ENCODE measurements at places on chromosomes 3 and 15.
A peak's percentile ranks its signal among the peaks of the same experiment; 100 is the strongest.

GRCh38 chr3:47162697-47163168 lies 1.2 kb downstream of the SETD2 start:
- DNase-seq: peak; percentile 26

DNA sequence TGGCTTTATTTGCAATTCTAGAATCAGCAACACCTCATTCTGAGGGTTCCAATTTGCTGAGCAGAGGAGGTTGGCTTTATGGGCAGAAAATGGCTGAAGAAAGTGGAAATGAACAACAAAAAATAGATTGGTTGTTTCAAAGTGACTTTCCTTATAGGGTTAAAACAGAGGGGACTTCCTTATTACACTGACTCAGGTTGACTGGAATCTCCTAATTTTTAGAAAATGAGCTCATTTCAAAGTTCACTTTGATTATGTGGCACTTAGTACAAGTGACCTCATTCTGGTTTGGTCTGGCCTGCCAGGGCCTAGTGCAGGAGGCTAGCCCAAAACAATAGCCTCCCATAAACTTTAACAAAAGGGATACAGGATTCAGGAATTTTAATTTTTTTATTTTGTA lies 41.4 kb downstream of the NFKBIZ start:
- no peak for DNase-seq

- DNase-seq: no peak
Measured at GRCh38 chr3:181454451-181455027, 257.2 kb upstream of the SOX2 start.

- DNase-seq: no peak
Measured at GRCh38 chr3:43348852-43349574, 62.7 kb downstream of the SNRK start.

DNA sequence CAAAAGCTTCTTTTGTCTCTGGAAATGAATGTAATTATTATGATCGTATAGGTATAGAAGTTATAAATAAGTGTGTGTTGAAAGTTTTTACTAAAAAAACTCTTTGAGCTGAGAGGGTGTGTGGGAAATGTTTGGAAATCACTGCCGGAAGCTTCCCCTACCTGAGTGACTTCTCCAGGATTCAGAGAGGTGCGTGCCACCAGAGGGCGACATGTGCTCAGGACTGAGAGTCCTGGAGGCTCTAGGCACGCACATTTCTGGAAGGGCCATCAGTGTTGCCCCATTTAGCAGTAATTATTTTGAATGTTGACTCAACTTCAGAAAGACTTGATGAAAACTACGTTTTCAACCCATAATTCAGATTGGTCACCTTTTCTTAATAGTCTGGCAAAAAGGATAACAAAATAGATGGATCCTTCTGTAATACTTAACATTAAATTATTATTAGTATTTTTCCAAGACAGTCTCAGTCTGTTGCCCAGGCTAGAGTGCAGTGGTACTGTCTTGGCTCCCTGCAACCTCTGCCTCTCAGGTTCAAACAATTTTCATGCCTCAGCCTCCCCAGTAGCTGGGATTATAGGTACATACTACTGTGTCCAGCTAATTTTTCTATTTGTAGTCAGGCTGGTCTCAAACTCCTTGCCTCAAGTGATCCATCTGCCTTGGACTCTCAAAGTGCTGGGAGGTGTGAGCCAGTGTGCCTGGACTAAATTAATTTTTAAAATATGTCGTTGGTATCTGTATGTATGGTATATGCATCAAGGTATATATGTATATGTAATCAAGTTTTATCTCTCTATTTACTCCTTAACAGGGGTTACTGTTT lies 34.5 kb downstream of the GPR171 start:
- DNase-seq: peak; percentile 59

- no peak for DNase-seq
Measured at GRCh38 chr3:149535333-149535685, 60.8 kb downstream of the TM4SF4 start.

DNA sequence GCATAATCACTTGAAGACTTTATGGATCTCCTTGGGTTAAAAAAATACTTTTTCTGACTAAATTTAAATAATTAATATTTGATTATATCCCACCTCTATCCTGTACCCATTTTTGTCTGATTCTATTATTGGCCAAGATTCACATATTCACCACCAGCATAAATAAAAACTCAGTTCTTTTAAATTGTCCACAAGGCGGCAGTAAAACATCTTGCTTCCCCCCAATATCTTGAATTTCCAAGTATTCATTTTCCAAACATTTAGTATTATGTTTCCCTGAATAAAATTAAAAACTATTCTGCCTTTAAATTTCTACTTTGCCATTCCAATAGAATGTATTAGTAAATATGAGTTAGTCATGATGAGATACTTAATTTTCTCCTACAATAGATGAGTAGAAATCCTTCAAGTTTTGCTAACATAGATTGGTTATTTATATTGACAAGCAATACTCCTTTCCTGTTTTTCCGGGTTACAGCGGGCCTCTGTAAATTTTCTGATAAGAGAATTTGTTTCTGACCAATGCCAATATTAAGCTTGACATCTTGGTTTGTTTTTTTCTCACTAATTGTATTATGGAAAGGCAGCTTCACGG lies 218.7 kb upstream of the MDFIC2 start:
- DNase-seq: peak; percentile 27

GRCh38 chr15:51379390-51379789 lies 37.9 kb downstream of the GLDN start:
- DNase-seq: no peak

GRCh38 chr15:96038131-96038530 lies 292.4 kb upstream of the NR2F2 start:
- no peak for DNase-seq

DNA sequence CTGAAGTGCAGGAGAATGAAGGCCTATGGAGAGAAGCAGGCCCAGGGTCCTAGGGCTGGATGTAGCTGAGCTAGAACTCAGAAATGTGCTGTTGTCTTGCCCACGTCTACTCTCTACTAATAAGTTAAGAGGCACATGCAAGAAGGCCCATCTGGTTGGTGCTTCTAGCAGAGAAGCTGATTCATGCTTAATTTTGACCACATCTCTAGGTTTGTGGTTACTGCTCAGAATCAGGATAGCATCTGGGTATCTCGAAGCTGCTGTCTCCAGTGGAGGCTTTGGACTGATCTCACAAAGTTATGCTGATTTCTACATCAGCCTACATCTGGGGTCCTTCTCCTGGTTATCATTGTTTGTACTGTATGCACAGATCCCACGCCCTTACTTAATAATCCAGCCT lies 87.3 kb downstream of the CACNA1D start:
- DNase-seq: no peak

GRCh38 chr3:130748467-130748861 lies 1.8 kb upstream of the PIK3R4 start:
- peak; percentile 39 for DNase-seq

DNA sequence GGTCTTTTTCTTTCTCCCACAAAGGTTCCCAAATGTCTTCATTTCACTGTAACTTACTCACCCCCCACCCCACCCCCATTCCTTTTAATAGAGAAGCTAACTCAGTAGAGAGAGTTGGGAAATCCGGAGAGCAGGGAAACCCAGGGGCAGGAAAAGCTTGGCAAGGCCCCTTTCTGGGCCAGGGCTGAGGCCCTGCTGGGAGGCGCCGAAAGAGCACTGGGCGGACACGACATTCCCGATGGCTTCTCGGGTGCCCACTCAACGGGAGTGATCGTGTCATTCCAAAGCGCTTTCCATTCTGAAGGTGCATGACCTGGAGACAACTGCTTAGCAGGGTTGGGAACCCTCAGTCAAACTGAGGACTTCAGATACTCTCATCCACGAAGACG lies 1.6 kb upstream of the DALRD3 start:
- no peak for DNase-seq

DNA sequence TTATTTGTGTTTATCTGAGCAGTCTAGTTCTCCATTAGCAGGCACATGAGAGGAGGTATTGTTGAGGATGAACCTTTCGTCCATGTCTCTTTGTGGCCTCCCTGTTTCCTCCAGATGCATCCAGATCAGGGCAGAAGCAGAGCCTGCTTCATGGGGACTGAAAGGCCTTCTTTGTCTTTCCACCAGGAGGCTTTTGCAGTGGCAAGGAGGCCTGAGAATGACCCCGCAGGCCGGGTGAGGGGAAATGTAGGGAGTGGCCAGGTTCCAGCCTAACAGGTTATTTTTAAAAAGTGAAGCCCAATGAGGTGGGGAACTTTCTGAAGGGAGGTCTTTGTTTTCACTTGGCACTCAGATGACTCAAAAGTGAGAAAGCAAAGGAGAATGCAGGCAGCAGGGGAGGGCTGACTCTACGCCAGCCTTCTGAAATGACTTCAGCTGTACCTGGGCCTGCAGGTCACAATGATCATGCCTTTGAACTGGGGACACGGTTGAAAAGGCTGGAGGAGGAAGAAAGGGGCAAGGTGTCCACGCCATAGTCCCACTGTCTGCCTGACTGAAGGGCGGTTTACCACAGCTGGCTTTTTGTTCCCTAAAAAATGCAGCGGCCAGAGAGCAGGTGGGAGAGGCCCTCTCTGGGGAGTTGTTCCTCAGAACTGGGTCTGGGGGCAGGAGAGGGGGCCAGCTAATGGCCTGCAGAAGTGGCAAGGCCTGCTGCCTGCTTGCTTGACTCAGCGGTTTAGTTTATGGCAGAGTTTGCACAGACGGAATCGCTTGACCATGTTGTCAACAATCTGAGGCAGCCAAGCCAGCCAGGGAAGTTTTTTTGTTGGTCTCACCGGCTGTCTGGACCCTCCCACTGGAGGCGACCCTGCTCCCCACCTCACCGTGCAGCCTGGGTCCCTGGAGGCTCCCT lies 28.7 kb downstream of the CMTM7 start:
- no peak for DNase-seq

GRCh38 chr3:150015901-150016300 lies 45.2 kb upstream of the PFN2 start:
- DNase-seq: no peak

DNA sequence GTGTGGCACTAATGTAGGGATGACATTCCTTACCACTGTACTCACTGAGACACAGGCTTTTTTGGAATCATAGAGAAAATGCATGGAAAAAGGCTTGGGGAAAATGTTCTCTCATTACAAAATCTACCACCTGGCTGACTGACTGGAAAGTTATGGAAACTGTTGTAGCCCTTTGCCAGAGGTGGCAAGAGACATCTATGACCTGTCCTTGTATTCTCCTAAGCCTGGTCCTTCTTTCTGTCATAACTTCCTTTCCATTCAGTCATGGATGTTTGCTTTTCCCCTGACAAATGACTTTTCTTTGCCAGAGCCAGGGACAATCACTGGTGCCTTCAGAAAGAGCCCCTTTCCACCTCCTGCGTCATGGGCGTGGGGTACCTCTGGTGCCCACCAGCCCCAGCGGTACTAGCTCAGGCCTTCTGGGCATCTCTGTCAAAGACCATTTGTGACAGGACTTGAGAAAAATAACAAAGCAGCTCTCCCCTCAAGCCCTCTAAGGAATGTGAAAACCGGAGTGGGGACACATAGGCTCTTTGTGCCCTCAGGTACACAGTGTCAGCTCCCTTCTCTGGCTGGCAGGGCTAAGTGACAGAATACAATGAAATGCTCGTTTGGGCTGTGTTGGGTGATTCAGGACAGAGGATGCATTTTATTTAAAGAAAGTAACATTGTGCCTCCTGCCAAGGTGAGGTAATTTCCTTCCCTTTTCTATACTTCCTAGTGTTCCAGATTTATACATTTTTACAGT lies 381.1 kb upstream of the RASGRP1 start:
- DNase-seq: no peak

DNA sequence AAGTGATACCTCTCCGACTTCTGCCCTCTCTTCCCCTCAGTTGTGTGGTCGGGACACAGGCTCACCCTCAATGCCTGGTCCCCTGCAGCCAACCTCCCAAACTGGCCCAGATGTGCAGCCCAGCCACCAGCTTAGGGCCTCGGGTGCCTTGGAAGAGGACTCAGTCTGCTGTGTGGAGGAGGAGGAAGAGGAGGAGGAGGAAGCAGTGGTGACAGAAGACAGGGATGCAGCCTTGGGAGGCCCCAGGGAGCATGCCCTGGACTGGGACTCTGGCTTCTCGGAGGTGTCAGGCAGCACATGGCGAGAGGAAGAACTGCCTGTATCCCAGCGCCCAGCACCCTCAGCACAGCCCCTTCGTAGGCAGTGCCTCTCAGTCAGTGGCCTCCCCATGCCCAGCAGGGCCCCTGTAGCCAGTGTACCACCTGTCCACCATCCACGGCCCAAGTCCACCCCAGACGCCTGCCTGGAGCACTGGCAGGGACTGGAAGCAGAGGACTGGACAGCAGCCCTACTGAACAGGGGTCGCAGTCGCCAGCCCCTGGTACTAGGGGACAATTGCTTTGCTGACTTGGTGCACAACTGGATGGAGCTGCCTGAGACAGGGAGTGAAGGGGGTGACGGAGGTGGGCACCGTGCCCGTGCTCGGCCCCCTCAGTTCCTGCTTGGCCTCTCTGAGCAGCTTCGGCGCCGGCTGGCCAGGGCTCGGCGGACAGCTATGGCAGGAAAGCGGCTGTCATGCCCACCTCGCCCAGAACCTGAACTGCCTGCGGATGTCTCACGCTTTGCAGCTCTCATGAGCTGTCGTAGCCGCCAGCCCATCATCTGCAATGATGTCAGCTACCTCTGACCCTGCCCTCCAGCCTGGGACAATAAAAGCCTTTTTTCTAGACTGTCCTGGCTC lies 1.3 kb downstream of the INKA1 start:
- DNase-seq: no peak

GRCh38 chr3:127412578-127413317 lies 124.9 kb upstream of the PRR20G start:
- DNase-seq: no peak

GRCh38 chr3:54547051-54547450 lies 380.8 kb downstream of the LRTM1 start:
- no peak for DNase-seq

DNA sequence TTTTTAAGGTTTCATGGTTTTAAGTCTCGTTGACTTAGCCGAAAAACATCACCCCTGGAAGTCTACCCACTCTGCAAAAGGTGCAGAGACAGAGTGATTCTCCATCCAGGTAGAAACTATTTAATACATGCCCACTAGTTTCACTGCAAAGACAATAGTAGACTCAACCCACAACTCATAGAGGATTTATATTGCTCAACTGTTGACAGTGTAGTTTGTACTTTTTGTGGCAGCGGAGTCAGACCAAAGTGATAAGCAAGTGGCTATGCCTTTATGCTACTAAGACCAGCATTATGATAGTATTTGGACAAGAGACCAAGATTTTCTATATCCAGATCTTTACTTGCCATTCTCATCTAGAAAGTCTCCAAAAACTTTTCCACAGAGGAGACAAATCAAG lies 98.8 kb upstream of the ZBTB20 start:
- DNase-seq: no peak

- no peak for DNase-seq
Measured at GRCh38 chr3:195563317-195563716, 20.2 kb upstream of the PPP1R2 start.

- no peak for DNase-seq
Measured at GRCh38 chr3:98814817-98815420, 51.8 kb downstream of the ST3GAL6 start.

DNA sequence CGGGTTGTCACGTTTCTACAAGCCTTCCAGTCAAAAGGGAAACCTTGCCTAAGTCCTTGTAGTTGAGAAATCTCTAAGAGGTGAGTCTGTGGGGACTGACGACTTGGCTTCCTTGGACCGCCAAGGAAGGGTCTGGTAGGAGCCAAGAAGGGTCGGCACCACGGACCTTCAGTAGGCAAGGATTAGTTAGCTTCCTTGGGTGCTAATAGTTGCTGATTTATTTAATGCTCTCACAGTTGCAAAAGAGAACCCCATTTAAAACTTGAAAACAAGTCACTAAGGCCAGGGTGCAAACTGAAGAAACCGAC lies 361 bp upstream of the LCMT2 start:
- DNase-seq: no peak

GRCh38 chr3:6282918-6283317 lies 578.0 kb upstream of the GRM7 start:
- DNase-seq: no peak

- DNase-seq: no peak
Measured at GRCh38 chr3:129254536-129255230, 5.3 kb downstream of the COPG1 start.
